Activated naive CD4-positive, alpha-beta T cell treated with anti-CD3 and anti-CD28 coated beads, Interleukin-2, amount 50 U/mL, for 72 hours (primary cell): ENCODE measurements at places on chromosomes 3 and 15. TPM values are rescaled to one million over a fixed set of nuclear protein-coding genes. Genes with fewer than 3 reads are reported as not detected.

Gene STX19
- not detected for total RNA-seq

Gene PLA2G4D
- total RNA-seq = not detected

DNA sequence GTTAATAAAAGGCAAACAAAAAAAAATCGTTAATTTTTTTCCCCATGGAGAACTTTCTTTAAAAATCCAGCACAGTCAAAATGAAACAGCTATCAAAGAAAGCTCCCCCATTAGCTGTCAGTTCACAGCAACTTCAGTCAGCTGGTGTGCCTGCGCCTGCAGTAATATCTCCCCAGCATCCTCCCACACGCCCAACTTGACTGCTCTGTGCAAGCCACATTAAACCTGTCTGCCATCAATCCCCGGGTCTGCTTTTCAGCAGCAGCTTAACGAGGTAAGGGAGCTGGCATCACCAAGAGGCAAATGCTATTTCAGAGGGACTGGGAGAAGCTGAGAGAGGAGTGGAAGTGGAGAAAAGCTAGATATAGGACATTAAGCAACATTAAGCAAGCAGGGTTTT lies 337.5 kb downstream of the GAP43 start:
- DNase-seq = no peak

Gene GABRA5
- total RNA-seq = not detected

Gene CCR9
- not detected for total RNA-seq

GRCh38 chr3:188812198-188812597 lies 359.6 kb upstream of the TPRG1 start:
- no peak for DNase-seq

- no peak for DNase-seq
Observed at GRCh38 chr3:129330409-129330808, 51.7 kb downstream of the HMCES start.
